Pons (tissue), 1 donor: ENCODE measurements at places on chromosomes 7 and 10.

- DNase-seq: no peak
Measured at GRCh38 chr10:78416031-78417011, 382.7 kb downstream of the RPS24 start.

DNA sequence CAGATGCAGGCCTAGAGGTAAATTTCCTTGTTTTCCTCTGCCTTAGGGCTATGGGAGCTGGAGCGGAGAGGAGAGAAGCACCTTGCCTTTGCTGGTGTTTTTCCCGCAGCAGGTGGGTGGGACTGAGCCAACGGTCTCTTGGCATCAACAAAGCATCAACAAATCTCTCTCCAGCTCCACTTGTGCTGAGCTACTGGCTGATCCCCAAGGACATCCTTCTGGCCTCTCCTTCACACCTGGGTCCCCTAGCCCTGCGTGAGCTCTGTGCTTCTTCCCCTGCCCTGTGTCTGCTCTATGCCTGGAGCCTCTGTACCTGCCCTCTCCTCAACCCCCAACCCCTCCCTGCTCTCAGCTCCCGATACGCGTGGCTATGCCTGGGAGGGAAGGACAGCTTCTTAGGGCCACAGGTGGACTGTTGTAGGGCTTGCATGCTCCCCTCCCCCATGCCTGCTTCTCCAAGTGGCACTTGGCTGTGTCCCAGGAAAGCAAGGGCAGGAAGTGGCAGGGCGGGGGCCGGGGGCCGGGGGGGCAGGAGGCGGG lies 3.2 kb upstream of the CLDN4 start:
- no peak for DNase-seq

- DNase-seq: no peak
Measured at GRCh38 chr7:51471981-51472296, 155.3 kb upstream of the COBL start.

- DNase-seq: no peak
Measured at GRCh38 chr7:44105832-44106231, 1.7 kb downstream of the AEBP1 start.

GRCh38 chr7:112083776-112084355 lies 122.3 kb downstream of the DOCK4 start:
- no peak for DNase-seq

- DNase-seq: no peak
Measured at GRCh38 chr7:114422507-114423501, 8.2 kb downstream of the FOXP2 start.

DNA sequence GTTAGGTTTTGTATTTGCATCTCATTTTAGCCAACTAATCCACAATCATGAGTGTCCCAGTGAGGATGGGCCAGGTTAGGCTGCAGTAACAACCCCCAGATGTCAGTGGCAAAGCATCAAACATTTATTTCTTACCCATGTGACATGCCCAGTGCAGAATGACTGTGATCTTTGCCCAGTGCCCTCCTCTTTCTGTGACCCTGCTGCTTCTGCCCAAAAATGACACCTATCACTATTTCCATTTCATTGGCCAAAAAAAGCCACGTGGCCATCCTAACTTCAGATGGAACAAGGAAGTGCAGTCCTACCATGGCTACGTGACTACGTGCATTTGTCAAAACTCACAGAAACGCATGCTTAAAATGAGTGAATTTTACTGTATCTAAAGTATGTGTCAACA lies 109.2 kb upstream of the PRR15 start:
- no peak for DNase-seq

DNA sequence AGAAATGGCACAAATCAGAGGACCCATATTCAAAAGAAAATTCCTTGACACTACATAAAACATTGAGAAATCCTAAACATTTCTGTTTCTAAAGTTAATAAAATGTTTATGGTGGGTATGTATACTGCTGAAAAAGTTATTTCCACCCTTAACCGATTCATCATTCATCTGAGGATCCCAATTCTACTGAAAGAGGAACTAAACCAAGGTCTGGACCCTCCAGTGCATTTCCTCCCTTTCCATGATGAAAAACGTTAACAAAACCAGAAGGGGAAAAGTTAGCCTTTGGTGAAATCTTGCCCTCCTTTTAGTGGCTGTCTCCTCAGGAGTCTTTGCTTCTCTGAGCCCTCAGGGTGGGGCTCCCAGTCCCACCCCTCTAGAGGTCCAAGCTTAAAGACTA lies 144.5 kb upstream of the ASAH2 start:
- DNase-seq: no peak

DNA sequence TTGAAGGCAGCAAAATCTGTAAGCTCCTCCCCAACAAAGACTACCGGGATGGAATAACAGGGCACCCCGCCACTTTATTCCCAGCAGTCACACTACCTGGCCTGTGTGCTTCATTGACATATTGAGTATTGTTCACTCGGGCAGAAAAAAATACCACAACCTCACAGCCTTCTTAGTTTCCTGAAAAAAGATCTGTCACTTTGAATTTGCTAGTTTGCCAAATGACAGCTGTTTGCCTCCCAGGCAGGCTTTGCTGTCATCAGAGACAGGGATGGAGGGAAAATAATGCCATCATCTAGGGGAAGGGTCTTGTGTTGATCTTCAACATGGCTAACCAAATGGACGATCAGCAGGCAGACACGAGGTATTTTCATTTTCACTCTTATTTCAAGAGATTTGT lies 26.9 kb downstream of the BMPER start:
- peak; percentile 6 for DNase-seq

DNA sequence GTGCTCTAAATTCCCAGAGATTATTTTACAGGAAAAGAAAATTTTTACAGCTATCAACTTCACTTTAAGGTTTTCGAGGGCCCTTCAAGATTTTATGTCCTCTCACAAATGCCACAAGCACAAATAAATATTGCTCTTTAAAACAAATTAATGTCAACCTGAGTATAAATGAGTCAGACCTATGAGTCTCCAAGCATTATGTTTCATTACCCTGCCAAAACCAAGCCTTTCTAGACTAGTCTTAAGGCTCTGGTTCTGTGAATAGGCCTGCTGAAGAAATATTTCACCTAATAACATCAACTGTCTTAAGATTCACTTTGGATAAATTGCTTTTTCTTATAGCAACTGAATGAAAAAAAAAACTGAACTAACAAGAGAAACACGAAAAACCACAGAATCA lies 153.0 kb downstream of the PDE1C start:
- no peak for DNase-seq

GRCh38 chr10:75430000-75430763 lies 1.2 kb upstream of the LRMDA start:
- DNase-seq: peak; percentile 53

GRCh38 chr7:129780974-129781927 lies 169.7 kb downstream of the NRF1 start:
- DNase-seq: no peak

DNA sequence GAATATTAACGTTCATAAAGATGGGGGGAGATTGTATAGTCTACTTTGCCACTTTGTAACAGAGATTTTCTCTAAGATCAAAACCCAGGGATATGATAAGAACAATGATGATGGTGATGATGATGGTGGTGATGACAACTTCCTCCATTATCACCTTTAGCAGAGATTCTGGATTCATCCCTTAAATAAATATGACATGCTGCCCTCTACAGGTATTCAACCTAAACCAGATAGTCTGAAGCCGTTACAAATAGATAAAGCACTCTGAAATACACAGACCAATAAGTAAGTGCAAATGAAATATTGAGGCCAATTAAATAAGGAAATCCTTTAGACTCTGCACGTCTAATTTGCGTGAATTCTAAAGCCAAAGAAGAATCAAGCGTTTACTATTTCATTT lies 211.5 kb downstream of the CREB5 start:
- no peak for DNase-seq

DNA sequence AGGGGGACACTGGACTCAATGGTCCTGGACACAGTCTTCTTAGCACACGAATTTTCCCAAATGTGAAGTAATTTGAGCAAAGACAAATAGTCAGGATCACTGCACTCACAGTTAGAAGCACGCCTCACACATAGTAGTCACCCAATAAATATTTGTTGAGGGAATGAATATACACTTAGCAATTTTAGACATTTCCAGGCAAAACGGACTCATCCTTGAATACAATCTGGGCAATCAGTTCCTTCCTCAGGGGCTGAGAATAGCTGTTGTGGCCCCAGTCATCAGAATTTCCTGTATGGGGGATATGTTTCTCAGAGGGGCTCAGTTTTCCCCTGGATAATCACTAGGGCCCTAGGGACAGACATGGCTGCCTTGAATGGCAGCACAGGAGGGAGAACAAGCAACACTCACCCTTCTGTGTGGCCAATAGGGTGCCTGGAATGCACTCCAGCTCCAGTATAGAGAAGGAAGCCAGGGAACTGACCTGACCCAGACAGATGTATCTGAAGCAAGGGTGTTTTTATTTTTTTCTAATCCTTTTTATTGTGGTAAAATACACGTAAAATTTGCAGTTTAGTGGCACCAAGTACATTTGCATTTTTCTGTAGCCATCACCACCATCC lies 282.7 kb upstream of the ZNF32 start:
- no peak for DNase-seq

DNA sequence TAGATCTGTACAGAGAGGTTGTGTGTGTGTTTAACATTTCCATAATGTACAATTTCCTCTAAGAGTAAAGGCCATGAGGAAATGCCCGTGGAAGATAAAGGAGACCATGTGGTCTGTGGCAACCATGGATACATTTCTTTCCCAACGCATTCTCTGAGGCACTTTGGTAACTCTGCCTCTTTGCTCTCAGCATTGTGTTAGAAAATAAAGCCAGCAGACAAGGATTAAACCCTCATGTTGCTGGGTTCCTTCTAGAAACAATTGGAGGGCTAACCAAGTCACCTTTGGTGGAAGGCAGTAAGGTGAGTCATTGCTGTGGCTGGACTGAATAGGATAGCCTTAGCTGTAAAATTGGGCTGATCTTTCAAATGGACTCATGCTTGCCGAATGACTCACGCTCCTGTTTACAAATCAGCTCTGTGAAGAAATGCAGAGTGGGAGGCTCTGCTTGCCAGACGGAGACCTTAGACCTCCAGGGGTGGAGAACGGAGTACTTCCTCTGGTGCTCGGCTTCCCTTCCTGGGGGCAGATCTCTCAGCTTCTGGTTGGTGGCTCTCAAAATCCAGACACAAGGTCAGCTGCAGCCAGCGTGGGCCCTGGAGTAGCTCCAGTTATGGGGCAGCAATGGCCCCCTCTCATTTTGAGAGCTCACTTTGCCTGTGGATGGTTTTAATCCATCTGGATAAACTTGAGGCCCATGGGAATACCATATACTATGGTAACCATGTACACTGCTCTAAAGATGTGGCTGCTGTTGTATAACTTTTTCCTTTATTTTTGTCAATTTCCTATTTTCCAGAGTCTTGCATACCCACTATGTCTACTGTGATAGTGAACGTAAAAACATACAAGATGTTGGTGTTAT lies 137.3 kb downstream of the TCF7L2 start:
- DNase-seq: no peak

GRCh38 chr7:117942780-117943179 lies 69.5 kb upstream of the CTTNBP2 start:
- DNase-seq: no peak

- no peak for DNase-seq
Measured at GRCh38 chr7:158911145-158911544, 54.8 kb downstream of the DYNC2I1 start.

GRCh38 chr10:110881247-110881646 lies 9.5 kb downstream of the PDCD4 start:
- no peak for DNase-seq

DNA sequence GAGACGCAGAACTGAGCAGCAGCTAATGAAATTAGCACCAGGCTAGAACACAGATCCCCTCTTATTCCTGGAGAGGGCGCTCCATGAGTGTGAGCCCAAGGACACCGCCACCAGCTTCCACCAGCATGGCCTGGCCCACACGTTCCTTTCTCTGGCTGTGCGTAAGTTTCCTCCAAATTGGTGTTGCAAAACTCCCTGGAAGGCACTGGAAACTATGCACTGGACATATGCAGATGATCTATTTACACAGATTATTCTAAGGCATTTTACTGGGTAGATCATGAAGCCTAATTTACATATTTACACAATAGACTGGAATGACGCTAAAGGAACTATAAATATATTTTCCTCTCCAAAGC lies 455.6 kb upstream of the FOXK1 start:
- no peak for DNase-seq

GRCh38 chr10:89793649-89794254 lies 92.4 kb downstream of the KIF20B start:
- DNase-seq: peak; percentile 80

GRCh38 chr7:27634671-27635493 lies 27.8 kb downstream of the HIBADH start:
- no peak for DNase-seq

GRCh38 chr7:47258798-47259197 lies 323.1 kb downstream of the TNS3 start:
- DNase-seq: no peak

- DNase-seq: no peak
Measured at GRCh38 chr10:111370101-111370500, 293.3 kb downstream of the ADRA2A start.

- DNase-seq: no peak
Measured at GRCh38 chr7:107934991-107935770, 44.2 kb downstream of the DLD start.

DNA sequence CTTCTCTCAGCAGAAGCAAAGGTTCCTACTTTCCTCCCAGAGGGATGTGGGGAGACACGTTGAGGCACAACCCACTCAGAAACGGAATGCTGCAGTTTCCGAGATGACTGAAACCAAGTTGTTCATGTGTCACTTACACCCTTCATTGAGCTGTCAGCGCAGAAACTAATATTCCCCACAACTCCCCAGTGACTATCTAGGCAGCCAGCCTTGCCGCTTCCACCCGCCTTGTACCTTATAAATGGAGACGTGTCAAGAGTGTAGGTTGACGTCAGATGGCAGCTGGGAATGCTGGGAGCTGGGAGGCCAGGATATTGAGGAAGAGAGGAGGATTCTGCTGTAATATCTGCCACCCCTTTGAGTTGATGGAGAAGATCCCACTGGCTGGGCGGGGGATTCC lies 15.1 kb downstream of the GPR26 start:
- DNase-seq: no peak

DNA sequence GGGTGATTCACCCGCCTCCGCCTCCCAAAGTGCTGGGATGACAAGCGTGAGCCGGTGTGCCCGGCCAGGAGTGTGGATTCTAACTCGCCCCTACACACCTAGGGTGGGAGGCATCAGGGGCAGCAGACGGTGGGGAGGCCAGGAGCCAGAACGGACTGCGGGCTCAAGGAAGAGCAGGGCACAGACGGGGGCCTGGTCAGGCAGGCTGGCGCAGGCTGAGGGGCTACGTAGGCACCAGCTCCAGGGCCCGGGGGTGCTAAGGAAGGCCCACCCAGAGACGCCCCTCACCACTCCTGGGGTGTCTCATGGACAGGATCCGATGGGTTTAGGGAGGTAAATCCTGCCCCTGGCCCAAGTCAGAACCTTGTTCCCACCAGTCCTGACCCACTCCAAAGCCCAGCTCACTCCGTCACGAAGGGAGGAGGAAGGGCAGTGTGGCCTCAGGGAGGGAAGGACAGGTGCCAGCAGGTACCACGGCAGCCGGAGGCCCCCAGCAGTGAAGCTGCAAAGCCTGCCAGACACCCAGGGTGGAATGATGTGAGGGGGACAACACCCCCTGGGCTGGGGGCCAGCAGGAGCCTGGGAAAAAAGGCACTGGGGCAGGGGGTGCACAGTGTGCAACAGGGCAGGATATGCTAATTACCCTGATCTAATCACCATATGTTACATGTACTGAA lies 251.4 kb downstream of the MAD1L1 start:
- DNase-seq: no peak
